Stimulated activated CD4-positive, alpha-beta T cell treated with anti-CD3 and anti-CD28 coated beads, Interleukin-1b, Interleukin-23, amount 100 ng/mL, for 4 hours (primary cell): ENCODE measurements at places on chromosomes 11 and 22.

DNA sequence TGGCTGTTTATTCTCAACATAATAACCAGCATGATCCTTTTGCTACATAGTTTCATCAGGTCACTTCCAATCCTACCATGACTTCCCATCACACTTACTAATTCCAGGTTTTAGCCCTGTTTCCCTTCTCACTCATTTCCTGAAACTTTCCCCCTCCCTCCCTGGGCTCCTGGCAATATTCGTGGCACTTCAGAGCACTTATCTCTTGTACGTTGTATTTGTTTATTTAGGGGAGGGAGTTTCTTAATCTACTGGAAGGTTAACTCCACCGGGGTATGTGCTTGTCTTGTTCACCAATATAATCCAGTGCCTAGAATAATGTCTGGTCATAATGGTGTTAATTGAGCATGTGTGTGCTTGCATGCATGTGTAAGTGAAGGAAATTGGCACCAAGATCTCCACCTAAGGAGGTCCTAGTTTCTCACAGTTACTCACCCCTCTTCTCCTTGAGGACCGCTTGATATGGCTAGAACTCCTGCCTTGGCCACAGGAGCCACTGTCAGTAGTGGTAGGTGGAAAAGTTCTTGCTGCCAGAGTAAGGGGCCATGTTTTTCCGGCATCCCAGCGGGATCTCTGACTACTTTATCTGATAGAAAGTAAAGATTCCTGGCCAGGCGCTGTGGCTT, 11.7 kb downstream of the EIF3L start:
- no peak for DNase-seq

- no peak for DNase-seq
These were observed 108.6 kb upstream of the RASSF10 start for GRCh38 chr11:12900496-12900895.

GRCh38 chr11:111454561-111455192, 57.5 kb downstream of the BTG4 start:
- DNase-seq, result peak; percentile 53

DNA sequence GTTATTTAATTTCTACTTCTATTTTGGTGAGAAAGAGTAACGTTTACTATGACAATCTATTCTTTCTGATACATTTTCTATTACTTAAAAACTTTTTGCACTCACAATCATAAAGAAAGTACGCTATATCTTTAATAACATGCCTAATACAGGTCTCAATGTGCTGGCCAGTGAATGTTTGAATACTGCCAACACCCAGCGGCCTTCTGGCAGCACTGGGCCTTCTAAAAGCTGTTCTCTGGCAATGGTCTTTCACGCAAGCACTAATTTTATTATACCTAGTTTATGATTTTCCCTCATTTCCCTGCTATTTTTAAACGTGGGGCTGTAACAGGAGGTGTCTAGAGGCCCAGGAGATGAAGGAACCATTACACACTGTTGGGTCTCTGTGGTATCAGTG, 349.8 kb upstream of the PITPNB start:
- DNase-seq, result no peak

DNA sequence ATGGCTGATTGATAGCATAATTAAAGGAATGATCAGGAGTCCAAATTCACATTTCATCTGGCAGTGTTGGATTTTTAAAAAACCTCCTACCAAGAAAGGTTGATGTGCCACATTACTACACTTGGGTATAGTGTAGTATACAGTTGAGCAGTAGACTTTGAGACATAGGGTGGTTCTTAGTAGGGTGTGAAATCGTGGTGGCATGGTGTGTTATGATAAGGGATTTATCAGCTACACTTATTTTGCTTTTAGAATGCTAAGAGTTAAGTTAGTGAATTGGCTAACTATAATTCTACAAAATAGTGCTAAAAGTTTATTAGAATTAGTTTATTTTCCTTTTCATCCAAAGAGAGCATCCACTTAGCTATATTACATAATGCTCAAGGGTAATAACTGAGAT, 13.1 kb downstream of the TBCEL start:
- DNase-seq, result no peak

- DNase-seq, result no peak
These were observed 136.3 kb downstream of the SHANK2 start for GRCh38 chr11:71115770-71116692.

DNA sequence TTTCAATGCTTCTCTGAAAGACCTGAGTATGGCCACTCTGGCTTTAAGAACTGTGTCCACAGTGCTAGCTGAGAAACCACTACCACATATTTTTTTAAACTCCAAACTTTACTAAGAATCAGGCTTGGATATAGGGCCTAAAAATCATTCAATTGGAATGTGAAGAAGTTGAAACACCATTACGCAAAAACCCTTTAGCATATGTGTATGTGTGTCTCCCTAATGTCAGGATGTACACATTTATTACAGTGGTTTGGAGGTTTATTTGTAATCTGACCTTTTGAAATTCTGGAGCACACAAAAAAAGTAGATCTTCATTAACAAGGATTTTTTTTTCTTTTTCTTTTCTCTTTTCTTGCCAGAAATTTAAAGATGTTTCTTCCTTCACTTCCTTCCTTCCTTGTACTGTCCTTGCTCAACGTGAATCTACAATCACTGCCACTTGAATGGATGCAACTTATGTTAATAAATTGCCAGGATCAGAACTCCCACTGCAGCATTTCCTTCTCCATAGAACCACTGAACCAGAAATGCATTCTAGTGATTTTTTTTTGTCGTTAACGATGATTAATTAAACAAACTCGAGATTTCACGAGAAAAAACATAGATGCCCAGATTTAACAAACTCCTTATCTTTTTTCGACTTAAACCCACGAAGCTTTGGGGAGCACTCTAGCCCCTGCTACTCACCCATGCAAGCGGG, 3.1 kb upstream of the ADM start:
- DNase-seq, result no peak

- no peak for DNase-seq
These were observed 639 bp downstream of the CRY2 start for GRCh38 chr11:45847911-45848316.

DNA sequence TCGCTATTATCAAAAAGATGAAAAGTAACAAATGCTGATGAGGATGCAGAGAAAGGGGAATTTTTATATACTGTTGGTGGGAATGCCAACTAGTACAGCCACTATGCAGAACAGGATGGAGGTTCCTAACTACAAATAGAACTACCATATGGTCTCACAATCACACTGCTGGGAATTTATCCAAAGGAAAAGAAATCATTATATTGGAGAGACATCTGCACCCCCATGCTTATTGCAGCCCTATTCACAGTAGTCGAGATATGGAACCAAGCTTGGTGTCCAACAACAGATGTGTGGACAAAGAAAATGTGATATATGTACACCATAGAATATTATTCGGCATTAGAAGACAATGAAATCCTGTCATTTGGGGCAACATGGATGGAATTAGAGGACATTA, 19.6 kb upstream of the POU2AF2 start:
- no peak for DNase-seq

DNA sequence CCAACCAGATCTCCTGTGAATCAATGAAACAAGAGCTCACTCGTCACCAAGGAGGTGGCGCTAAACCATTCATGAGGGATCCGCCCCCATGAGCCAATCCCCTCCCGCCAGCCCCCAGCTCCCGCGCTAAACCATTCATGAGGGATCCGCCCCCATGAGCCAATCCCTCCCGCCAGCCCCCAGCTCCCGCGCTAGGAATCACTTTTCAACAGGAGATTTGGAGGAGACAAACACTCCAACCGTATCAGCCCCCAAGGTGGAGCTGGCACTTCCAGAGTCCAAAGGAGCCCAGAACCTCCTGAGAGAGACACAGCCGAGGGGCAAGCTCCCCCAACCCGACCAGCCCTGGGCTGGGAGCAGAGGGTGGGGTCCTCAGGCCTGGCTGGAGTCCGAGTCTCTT, 40.9 kb upstream of the PRR5 start:
- DNase-seq, result no peak

DNA sequence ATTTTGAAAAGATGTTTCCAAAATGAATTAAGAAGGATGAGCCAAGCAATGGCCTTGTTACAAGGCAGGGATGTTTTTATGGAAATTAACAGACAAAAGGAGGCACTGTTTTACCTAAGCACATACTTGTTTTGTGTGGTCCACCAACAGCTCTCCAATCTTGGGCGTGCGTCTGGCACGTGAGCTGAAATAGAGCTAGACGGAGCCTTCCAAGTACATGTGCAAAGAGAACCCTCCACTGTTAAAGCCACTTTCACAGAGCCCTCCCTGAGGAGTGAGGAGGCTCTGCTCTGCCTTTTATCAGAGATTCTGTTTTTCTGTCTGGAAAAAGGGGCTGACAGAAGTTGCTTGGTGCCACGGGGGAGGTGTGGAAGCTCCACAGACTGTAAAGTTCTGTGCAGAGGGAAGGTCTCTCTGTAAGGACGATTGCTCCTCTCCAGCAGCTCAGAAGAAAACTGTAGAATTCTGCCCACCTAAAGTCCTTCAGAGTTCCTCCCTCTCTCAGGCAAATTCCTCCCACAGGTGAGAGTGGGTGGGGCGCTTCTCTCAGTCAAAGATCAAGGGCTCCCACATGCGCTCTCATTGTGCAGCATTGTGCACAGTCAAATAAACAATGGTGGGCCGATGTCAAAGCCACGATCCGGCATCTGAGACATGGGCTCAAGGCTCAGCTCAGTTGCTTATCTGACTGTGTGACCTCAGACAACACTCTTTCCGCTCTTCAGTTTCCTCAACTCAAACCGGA, 92.6 kb upstream of the CSNK2A3 start:
- DNase-seq, result no peak

DNA sequence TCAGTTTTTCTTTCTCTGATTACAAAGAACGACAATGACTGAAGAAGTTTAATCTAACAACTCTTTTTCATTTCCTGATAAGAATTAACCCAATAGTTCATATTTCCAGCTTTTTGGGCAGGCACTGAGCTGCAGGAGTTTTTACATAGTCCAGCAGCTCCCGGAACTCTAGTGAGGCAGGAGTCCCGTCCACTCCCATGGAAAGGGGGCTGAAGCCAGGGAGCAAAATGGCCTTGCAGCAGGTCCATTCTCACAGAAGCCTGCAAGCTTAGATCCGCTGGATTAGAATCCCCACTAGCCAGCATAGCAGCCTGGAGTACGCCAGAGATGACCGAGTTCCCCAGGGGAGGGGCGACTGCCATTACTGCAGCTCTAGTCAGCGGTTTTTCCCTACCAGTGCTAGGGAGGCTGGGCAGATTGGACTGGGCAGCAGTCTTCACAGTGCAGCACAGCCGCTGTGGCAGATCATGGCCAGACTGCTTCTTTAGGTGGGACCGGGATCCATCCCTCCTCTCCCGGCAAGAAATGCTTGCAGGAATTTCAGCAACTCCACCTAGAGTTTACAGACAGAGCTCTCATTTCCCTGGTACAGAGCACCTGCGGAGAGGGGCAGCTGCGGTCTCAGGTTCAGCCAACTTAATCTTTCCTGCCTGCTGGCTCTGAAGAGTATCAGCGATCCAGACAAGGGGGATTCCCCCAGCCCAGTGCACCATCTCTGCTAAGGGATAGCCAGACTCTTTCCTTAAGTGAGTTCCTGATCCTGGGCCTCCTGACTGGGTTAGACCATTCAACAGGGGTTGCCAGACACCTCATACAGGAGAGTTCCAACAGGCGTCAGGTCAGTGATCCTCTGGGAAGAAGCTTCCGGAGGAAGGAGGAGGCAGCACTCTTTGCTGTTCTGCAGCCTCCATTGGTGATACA, 742 bp upstream of the CASP4 start:
- no peak for DNase-seq

- DNase-seq, result no peak
These were observed 825.7 kb downstream of the FAM181B start for GRCh38 chr11:81907996-81908395.

DNA sequence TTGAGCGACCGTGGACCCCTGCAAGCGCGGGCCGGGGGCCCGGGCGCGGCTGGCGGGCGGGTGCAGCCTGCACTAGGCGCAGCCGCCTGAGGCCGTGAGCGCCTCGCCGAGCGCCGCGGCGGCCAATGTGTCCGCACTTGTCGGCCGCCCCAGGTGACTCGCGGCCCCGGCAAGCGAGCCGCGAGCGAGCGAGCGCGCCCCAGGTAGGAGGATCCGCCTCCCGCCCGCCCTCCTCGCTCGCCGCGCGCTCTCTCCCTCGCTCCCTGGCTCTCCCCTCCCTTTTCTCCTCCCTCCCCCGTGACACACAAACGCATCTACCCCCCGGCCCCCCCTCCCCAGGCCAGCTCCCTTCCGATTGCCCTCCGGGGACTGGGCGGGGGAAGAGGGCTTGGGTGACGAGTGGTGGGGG, at the start of gene WNT7B:
WNT7B (minus strand) TSS at position 160 of the 409 bp plus-strand sequence. CDS start 408 bp downstream, outside the sequence.
- no peak for DNase-seq

DNA sequence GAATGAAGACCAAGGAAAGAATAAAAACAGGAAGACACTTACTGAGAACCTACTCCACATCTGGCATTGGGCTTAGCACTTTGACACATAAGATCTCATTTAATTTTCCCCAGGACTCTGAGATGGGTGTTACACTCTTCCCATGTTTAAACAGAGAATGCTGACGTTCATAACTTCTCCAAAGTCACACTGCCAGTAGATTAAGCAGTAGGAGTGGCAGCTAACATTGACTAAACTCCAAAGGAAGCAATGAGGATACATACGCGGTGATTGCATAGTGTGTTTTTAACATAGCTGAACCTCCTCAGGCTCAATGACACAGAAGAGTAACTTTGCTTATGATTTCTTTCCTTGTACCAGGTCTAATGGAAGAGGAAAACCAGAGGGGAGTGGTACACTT, 14.5 kb upstream of the OR10V1 start:
- no peak for DNase-seq
